Neural progenitor cell (in vitro differentiated cells): ENCODE measurements at places on chromosomes 11 and 22. TPM values are rescaled to one million over a fixed set of nuclear protein-coding genes. Genes with fewer than 3 reads are reported as not detected.

The RFPL3 gene
- total RNA-seq, result 0.09 TPM in 1 of 2 replicates, not detected in the other

The TTLL1 gene
- 9.4 and 16.0 TPM in 2 replicates for total RNA-seq

The KRTAP5-2 gene
- total RNA-seq, result not detected in 2 replicates

The ADAMTS8 gene
- total RNA-seq, result not detected in 2 replicates

GRCh38 chr11:477052-477715 lies 27.1 kb downstream of the PTDSS2 start:
- H3K4me1 ChIP-seq, result no peaks in the 10 kb centered on the region
- H3K36me3 ChIP-seq, result no peaks in the 10 kb centered on the region
- no peak overlapping the region for H3K4me3 ChIP-seq
- DNase-seq, result no peak
- H3K27ac ChIP-seq, result no peak overlapping the region

DNA sequence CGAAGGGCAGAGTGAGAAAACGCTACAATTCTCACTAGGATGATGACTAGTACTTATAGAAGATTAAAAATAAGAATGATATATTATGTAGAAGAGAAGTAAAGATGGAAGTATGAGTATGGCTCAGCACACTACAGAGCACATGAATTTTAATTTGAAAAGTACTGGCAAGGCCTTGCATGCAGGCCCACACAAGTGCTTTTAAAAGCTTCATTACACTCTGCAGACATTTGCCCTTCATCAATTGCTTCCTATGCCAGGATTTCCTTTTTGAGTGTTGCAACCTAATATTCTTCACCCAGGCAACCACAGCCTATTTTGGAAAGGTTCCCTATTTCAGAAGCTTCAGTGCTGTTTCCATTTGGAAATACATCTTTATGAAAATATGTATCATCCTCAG lies 81.1 kb downstream of the LARGE2 start:
- H3K27ac ChIP-seq, result no peak overlapping the region
- H3K4me3 ChIP-seq, result no peak overlapping the region
- no peak for DNase-seq
- no peaks in the 10 kb centered on the region for H3K27me3 ChIP-seq
- H3K36me3 ChIP-seq, result no peaks in the 10 kb centered on the region

GRCh38 chr11:34548278-34548677 lies 34.7 kb upstream of the ELF5 start:
- H3K4me3 ChIP-seq, result no peak overlapping the region
- no peaks in the 10 kb centered on the region for H3K36me3 ChIP-seq
- no peak for DNase-seq
- H3K27me3 ChIP-seq, result no peaks in the 10 kb centered on the region
- H3K4me1 ChIP-seq, result peaks cover 14% of the 10 kb centered on the region
- no peak overlapping the region for H3K27ac ChIP-seq

- H3K36me3 ChIP-seq, result no peaks in the 10 kb centered on the region
- no peak overlapping the region for H3K4me3 ChIP-seq
- H3K27ac ChIP-seq, result no peak overlapping the region
- H3K27me3 ChIP-seq, result no peaks in the 10 kb centered on the region
- H3K4me1 ChIP-seq, result peaks cover 4% of the 10 kb centered on the region
- DNase-seq, result no peak
Measured at GRCh38 chr11:134906356-134906955, 494.4 kb upstream of the B3GAT1 start.

DNA sequence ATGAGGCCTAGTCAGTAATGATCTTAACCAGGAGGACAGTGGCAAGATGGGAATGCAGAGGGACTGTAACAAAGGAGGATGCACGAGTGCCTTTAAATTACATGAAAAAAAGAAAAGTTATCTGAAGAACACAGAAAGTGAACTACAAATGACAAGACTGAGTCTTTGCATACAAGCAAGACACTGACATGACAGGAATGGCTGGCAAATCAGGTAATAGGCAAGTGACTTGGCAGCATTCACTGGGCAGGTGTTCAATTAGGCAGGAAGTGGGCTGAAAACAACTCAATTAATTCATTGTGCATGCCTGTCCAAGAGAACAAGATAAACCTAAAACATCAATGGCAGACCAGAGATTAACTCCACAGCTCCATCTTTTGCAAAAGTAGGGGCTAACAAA lies 24.0 kb downstream of the SMCO4 start:
- no peaks in the 10 kb centered on the region for H3K36me3 ChIP-seq
- H3K4me1 ChIP-seq, result peaks cover 44% of the 10 kb centered on the region
- H3K27ac ChIP-seq, result no peak overlapping the region

DNA sequence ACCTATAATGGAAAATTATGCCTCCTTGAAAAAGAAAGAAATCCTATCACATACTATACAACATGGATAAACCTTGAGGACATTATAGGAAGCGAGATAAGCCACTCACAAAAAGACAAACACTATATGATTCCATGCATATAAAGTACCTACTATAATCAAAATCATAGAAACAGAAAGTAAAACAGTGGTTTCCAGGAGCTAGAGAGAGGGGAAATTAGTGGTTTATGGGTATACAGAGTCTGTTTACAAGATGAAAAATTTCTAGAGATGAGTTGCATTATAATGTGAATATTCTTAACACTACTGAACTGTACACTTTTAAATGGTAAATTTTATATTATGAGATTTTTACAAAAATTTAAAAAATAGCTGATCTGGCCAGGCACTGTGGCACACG lies 40.5 kb upstream of the ARHGAP42 start:
- no peak overlapping the region for H3K27ac ChIP-seq
- no peak for DNase-seq
- no peaks in the 10 kb centered on the region for H3K36me3 ChIP-seq
- peaks cover 7% of the 10 kb centered on the region for H3K4me1 ChIP-seq
- no peak overlapping the region for H3K4me3 ChIP-seq

GRCh38 chr22:48424201-48424627 lies 1403.5 kb downstream of the BRD1 start:
- H3K27ac ChIP-seq, result no peak overlapping the region
- no peaks in the 10 kb centered on the region for H3K36me3 ChIP-seq
- peaks cover 9% of the 10 kb centered on the region for H3K4me1 ChIP-seq
- H3K27me3 ChIP-seq, result no peaks in the 10 kb centered on the region

DNA sequence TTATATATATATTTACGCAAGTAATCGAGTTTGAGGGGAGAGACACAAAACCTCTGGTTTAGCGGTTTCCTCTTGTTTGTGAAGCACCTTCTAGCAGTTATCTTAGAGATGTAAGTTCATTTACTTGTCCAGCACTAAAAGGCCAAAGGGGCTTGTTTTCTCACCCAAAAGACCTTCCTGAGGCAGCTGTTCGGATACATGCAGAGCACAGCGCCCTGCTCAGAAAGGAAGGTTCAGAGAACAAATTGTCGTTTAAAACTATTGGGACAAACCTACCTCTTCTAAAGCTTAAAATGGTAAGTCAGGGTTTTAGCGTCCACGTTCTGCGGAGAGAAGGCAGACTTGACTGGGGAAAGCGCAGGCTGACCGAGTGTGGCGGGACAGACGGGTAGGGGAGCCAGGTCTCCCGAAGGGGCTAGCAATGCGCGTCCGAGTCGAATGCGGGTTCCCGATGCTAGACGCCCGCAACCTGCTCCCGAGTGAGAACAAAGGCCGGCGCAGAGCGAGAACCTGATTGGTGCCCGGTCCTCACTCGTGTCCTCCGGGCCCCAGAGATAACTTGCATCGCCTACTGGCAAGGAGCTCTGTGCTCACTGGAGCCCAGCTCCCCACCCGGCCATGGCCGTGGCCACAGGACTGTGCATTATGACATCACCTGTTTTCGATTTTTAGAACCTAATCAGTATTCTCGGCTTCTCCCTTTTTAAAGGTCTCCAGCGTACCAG lies 1.0 kb upstream of the SESN3 start:
- no peaks in the 10 kb centered on the region for H3K36me3 ChIP-seq
- H3K27me3 ChIP-seq, result no peaks in the 10 kb centered on the region
- H3K27ac ChIP-seq, result peak overlapping the region; percentile 64
- DNase-seq, result peak; percentile 87
- peaks cover 51% of the 10 kb centered on the region for H3K4me1 ChIP-seq

DNA sequence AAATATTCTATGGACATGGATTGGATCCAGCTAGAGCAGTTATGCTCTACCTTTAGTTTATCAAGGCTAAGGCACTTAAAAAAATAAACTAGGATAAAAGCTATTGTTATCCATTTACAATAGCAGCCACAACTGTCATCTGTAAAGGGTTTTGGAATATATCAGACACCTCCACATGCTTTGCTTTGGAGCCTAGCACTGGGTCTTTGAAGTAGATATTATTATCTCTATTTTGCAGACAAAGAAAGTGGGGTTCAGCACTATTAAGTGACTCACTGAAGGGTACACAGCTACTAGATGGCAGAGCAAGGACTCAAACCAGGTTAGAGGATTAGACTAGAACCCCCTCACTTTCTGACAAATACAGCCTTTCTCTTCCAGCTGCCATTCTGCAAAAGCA lies 82.0 kb downstream of the KCNJ1 start:
- H3K36me3 ChIP-seq, result no peaks in the 10 kb centered on the region
- no peak overlapping the region for H3K4me3 ChIP-seq
- no peak for DNase-seq

GRCh38 chr22:42602470-42602869 lies 12.2 kb downstream of the POLDIP3 start:
- no peak overlapping the region for H3K27ac ChIP-seq
- H3K27me3 ChIP-seq, result no peaks in the 10 kb centered on the region

- H3K27ac ChIP-seq, result no peak overlapping the region
- DNase-seq, result no peak
- H3K4me1 ChIP-seq, result peaks cover 23% of the 10 kb centered on the region
Measured at GRCh38 chr11:42975180-42975529, 336.6 kb upstream of the API5 start.

GRCh38 chr22:38397189-38398085 lies 57.6 kb downstream of the KCNJ4 start:
- no peaks in the 10 kb centered on the region for H3K27me3 ChIP-seq
- H3K27ac ChIP-seq, result peak overlapping the region; percentile 88
- DNase-seq, result peak; percentile 87
- peaks cover 53% of the 10 kb centered on the region for H3K4me1 ChIP-seq

DNA sequence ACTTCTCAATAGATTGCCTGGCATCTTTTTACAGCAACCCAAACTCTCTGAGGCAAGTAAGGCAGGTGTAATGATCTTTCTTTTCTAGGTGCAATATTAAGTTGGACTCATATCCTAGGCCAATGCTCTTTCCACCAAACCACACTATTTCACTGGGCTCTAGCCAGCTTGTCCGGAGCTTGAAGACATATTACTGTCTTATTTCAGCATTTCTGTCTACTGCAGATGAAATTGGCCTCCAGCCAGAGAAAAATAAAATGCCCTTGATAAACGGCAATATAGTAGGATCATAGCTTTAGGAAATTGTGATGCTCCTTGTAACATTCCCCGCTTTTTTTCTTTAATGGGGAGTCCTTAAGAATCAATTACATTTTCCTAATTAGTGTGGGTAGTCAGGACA lies 48.1 kb downstream of the SPON1 start:
- no peak overlapping the region for H3K4me3 ChIP-seq
- no peaks in the 10 kb centered on the region for H3K4me1 ChIP-seq
- no peaks in the 10 kb centered on the region for H3K27me3 ChIP-seq
- no peak for DNase-seq
- H3K27ac ChIP-seq, result no peak overlapping the region
- no peaks in the 10 kb centered on the region for H3K36me3 ChIP-seq

- no peaks in the 10 kb centered on the region for H3K4me1 ChIP-seq
- no peaks in the 10 kb centered on the region for H3K36me3 ChIP-seq
- no peak for DNase-seq
- no peak overlapping the region for H3K27ac ChIP-seq
Measured at GRCh38 chr11:115134926-115135325, 369.3 kb downstream of the CADM1 start.

DNA sequence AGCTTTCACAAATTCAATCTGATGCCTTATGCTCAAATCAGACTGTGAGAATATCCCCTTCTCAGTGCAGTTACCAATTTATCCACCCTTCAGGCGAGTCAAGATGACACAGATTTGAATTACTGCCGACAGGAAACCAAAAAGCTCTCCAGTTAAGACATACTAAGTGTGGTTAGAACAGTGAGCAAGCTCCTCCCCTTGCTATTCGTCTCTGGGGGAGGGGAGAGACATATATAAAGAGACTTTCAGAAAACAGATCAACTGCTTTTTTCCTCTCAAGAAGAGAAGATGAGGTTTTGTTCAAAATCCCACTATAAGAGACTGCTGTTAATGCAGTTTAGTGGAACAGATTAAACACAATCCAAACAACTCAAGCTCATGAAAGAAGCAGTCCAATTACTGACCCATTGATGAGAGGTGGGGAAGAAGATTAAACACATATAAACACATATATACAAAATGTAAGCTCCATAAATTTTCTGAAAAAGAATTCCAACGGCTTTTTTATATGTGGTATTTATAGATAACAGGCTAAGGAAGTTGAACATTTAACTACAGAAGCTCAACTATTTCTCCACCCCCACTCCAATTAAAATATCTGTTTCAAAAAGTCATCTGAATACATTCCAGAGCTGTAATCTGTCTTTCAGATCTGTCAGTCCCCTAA lies 102.7 kb downstream of the MRTFA start:
- peak; percentile 12 for DNase-seq
- H3K36me3 ChIP-seq, result no peaks in the 10 kb centered on the region
- H3K4me3 ChIP-seq, result no peak overlapping the region

DNA sequence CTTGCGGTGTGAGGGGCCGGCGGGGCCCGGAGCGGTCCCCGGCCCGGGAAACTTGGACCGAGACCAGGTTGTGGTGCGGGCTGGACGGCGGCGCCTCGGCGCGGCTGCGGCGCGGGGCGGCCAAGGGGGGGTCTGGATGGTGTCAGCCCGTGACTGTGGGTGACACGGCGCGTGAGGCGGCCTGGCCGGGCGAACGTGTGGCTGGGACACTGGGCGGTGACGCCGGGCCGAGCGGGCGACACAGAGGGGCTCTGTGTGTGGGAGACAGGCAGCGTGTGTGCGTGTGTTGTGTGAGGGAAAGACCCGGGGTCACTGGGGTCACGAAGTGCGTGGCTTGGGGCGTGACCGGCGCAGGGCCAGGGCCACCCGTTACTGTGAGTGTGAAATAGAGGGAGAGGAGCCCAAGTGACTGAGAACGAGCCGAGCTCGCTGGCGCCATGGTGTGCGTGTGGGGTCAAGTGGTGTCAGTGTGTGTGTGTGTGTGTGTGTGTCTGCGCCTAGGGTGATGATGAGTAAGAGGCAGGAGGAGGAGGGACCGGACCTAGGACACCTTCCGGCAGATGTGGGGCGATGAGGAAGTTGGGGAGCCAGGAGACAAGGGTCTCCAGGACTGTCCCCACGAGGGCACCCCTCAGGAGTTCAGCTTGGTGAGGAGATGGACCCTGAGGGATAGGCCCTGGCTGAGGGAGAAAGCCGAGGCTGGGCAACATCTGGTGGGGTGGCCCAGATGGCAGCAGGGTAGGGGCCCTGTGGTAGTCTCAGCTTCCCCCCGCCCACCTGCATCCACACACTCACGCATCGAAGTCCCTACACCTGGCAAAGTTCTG lies 817 bp downstream of the RELT start:
- peak overlapping the region; percentile 93 for H3K4me3 ChIP-seq
- no peaks in the 10 kb centered on the region for H3K36me3 ChIP-seq
- DNase-seq, result peak; percentile 58
- H3K27ac ChIP-seq, result no peak overlapping the region
- H3K27me3 ChIP-seq, result peaks cover 5% of the 10 kb centered on the region

- no peak overlapping the region for H3K27ac ChIP-seq
- H3K4me1 ChIP-seq, result no peaks in the 10 kb centered on the region
- no peaks in the 10 kb centered on the region for H3K27me3 ChIP-seq
- H3K4me3 ChIP-seq, result no peak overlapping the region
Measured at GRCh38 chr11:68303982-68304780, 8.2 kb upstream of the LRP5 start.
